CD4-positive, alpha-beta T cell treated with Interleukin-21 for 1 hour (primary cell): ENCODE measurements at places on chromosomes 6 and 20.

DNA sequence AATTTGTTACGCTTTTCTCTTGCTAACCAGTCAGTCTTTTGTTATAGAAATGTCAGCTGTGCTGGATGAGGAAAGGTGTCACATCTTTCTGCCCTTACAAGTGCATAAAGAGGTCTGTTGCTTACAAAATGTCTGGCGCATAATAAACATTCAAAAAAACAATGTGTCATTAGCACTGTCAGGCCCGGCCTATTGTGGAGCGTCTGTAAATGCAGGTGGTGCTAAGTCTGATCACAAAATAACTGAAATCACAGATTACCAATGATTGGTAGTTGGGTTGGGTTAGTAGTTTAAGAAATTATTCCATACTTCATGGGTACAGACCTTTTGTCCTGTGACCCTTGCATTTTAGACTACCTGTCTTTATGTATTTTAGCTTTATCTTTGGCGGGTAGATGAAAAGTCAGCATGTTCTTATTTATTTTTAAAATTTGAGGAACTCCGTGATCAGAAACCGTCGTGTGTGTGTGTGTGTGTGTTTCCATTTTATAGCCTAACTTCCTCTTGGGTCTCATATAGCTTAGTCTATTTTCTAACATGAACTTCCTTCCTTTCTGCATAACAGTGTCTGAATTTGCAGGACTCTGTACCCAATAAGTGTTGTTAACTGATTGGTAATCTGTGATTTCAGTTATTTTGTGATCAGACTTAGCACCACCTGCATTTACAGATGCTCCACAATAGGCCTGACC lies 88.1 kb upstream of the IFNGR1 start:
- DNase-seq: no peak

DNA sequence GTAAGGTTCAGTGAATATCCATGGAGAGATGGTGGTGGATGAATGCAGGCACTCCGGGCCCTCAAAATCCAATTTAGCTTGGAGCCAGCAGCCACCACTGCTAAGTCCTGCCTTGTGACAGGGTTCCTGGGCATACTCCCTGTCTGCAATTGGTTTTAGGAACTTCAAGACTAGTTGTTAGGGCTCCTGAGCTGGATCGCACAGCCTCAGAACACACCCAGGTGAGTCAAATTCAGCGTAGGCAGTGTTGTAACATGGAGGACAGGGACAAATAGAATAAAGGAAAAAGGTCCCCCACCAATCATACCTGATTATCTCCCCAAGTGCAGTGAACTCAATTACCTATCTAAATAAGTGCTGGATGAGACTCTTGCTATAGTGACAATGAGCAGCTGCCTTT lies 74.6 kb downstream of the PERP start:
- DNase-seq: no peak

GRCh38 chr6:123564361-123564760 lies 72.4 kb downstream of the TRDN start:
- DNase-seq: no peak

DNA sequence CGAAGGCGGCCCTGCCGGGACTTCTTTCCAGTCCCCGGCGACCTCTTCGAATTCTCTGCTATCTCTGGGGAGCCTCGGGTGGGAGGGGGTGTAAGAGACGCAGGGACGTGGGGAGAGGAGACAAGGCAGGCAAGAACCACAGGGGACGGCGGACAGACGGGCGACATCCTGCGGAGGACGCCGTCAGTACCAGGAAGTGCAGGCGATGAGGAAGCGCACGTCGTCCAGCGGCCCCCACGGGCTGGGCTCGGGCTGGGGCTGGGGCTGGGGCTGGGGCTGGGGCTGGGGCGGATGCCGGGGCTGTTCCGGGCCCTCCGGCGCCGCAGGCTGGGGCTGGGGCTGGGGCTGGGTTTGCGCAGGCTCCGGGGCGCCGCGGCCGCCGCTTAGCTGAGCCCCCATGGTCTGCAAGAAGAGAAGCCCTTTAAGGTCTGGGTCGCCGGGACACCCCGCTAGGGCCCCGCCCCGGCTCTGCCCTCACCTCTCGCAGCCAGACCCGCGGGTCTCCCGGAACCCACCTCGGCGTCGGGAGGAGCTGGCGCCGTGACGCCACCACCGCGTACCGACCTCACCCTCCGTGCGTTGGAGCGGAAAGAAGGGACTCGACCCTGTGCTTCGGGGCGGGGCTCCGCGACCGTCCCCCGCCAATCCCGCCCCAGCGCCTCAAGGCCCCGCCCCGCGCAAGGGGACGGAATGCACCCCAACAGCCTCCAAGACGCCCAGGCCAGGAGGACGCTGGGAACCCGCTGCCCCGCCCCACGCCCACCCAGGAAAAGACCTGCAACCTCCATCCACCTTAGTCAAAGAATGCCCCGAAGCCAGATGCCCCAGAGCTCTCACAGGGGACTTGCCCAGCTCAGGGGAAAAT lies at the start of gene MMP24OS:
Gene MMP24OS (minus strand): TSS at position 592 of the 865 bp plus-strand sequence. CDS start 193 bp downstream, at position 399.
- DNase-seq: peak; percentile 93

GRCh38 chr20:9028419-9028818 lies 40.5 kb upstream of the PLCB4 start:
- DNase-seq: no peak

DNA sequence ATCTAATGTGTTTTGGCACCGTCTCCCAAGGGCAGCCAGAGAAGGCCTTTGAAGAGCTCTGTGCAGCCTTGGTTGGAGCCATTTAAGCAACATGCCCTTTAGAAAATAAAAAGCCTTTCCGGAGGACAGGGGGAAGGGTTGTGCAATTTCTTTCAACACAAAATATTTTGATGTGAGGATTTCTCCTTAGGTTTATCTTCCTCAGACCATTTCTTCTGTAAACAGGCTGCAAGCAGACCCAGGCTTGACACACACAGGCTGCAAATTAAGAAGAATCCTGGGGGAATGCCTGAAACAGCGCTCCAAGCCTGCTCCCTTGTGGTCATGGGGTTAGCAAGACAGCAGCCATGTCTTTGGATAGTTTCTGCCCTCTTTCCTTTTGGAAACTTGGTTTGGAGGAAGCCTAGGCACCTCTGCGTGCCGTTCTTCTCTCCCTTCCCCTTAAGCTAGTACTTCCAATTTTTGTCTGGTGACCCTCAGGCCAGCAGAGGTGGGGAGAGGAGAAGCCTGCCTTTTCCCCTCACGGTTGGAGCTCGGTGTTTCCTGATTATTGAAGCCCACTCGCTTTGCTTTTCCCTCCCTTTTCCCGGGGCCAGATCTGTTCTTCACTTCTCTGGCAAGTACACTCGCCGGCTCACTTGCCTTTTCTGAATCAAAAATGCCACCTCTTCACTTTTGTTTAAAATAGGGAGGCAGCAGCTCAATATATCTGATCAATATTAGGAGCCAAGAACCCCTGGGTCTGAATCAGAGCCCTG lies 39.6 kb upstream of the NOX3 start:
- DNase-seq: no peak

DNA sequence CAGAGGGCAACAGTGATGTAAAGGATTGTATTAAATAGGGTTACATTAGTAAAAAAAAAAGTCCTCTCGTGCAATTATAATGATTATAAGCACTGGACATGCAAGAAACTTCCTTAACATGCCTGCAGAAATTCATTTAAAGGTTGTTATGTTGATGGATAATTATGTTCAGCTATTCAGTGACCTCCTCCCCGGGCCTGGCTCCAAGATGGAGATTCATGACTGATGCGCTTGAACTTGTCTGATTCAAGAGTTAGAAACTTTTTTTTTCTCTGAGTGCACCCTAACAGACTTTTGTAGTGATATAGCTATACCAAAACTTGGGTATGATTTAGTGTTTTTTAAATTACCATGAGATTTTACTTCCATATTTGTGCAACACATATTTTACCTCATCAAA lies 1170.0 kb upstream of the CITED2 start:
- DNase-seq: no peak

DNA sequence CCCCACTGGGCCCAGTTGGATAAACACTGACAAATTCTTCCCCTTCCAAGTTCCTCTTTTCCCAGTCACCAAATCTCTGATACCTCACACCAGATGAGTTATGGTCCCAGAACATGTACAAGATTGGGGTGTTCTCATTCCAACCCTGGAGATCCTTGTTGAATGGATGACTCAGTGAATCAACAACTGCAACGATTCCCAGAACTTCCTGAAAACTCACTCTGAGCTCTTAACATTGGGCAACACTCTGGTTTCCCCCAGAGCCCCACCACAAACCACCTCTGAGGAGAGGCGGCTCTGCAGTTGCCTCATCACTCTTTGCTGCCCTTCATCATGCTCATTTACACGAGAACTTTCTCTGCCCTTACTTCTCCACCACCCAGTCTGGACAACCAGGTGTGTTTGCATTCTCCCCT lies 115.2 kb downstream of the MRPL14 start:
- peak; percentile 15 for DNase-seq
